ENCODE measurements at places on chromosomes 2 and 18. TPM values are rescaled to one million over a fixed set of nuclear protein-coding genes. Genes with fewer than 3 reads are reported as not detected.

The TXNDC2 gene
- 0.34 TPM for total RNA-seq

The PIAS2 gene
- 7.1 TPM for total RNA-seq

The EIF4E2 gene
- 65.3 TPM for total RNA-seq

The DSG1 gene
- total RNA-seq, result 0.38 TPM

The OTOF gene
- not detected for total RNA-seq

The LYPD6B gene
- total RNA-seq, result 4.9 TPM

Measured in hair follicular keratinocyte (primary cell).